ENCODE measurements at places on chromosomes 1 and 21.

GRCh38 chr1:225941187-225941941 is at the start of gene LEFTY2:
TSS of gene LEFTY2 (minus strand) at chr1:225941220. CDS start at chr1:225941140, 80 bp downstream.
- H3K27me3 ChIP-seq = peaks cover 11% of the 10 kb centered on the region
- H3K4me3 ChIP-seq = peak within 1 kb of the TSS; percentile 26
- H3K27ac ChIP-seq = no peak within 1 kb of the TSS
- H3K36me3 ChIP-seq = no peaks in the 10 kb centered on the region

DNA sequence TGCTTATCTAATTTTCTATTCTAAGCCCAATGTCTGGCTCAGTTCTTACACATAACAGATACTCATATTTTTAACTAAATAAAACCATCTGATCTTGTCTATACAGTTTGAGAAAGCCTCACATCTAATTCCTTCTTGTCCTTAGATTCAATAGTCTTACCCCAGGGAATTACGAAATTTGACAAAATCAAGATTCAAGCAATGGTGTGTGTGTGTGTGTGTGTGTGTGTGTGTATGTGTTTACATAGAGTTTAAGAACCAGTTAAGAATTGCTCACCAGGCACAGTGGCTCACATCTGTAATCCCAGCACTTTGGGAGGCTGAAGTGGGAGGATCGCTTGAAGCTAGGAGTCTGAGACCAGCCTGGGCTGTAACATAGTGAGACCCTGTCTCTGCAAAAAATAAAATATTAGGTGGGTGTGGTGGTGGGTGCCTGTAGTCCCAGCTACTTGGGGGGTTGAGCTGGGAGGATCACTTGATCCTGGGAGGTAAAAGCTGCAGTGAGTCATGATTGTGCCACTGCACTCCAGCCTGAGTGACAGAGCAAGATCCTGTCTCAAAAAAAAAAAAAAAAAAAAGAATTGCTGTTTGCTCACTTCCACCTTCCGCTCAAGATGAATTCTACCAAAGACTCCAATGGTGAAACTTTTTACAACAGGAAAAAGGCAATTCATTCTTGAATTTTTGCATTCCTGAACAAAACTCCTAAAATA is 6.2 kb downstream of the WDR64 start:
- no peaks in the 10 kb centered on the region for H3K36me3 ChIP-seq

GRCh38 chr1:185600641-185601040 is 133.6 kb upstream of the HMCN1 start:
- no peaks in the 10 kb centered on the region for H3K27me3 ChIP-seq
- H3K4me3 ChIP-seq = no peak overlapping the region
- H3K4me1 ChIP-seq = no peaks in the 10 kb centered on the region
- no peak for DNase-seq
- no peak overlapping the region for H3K27ac ChIP-seq

DNA sequence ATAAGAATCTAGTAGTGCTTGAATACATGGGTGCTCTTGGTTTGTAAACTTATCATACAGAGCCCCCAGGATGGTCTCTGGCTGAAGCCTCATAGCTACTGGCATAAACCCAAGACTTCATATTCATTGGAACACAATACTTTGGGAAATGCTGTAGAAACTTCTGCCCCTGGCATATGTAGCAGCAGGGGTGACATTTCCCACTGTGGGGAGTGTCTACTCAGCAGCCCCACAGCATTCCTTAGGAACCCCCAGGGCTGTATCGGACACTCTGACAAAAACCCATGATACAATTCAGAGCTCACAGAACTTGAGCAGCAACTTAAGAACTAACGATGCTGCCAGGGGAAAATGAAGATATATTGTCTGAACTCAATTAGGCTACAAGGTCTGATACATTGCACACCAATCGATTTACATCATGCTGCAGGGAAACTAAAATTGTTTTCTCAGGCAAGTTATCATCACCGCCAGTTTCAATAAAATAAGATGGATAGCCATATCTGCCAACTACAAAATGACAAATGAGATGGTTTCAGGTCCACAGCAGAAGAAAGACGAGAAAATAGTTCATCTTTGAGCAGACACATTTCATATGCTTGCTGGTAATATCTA is 181.1 kb upstream of the GREM2 start:
- H3K27ac ChIP-seq = no peak overlapping the region
- no peaks in the 10 kb centered on the region for H3K27me3 ChIP-seq
- no peak for DNase-seq
- H3K36me3 ChIP-seq = no peaks in the 10 kb centered on the region
- no peaks in the 10 kb centered on the region for H3K4me1 ChIP-seq

DNA sequence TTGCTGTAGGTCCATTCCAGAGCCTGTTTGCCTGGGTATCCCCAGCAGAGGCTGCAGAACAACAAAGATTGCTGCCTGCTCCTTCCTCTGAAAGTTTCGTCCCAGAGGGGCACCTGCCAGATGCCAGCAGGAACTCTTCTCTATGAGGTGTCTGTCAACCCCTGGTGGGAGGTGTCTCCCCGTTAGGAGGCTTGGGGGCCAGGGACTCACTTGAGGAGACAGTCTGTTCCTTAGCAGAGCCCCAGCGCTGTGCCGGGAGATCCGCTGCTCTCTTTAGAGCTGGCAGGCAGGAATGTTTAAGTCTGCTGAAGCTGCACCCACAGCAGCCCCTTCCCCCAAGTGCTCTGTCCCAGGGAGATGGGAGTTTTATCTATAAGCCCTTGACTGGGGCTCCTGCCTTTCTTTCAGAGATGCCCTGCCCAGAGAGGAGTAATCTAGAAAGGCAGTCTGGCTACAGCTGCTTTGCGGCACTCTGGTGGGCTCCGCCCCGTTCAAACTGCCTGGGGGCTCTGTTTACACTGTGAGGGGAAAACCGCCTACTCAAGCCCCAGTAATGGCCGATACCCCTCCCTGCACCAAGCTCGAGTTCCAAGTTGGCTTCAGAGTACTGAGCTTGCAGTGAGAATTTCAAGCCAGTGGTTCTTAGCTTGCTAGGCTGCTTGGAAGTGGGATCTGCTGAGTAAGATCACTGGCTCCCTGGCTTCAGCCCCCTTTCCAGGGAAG is 8.7 kb upstream of the SLC25A24 start:
- H3K4me1 ChIP-seq = no peaks in the 10 kb centered on the region
- H3K27me3 ChIP-seq = peaks cover 23% of the 10 kb centered on the region
- no peak overlapping the region for H3K4me3 ChIP-seq
- H3K36me3 ChIP-seq = no peaks in the 10 kb centered on the region
- no peak overlapping the region for H3K27ac ChIP-seq
- DNase-seq = no peak

DNA sequence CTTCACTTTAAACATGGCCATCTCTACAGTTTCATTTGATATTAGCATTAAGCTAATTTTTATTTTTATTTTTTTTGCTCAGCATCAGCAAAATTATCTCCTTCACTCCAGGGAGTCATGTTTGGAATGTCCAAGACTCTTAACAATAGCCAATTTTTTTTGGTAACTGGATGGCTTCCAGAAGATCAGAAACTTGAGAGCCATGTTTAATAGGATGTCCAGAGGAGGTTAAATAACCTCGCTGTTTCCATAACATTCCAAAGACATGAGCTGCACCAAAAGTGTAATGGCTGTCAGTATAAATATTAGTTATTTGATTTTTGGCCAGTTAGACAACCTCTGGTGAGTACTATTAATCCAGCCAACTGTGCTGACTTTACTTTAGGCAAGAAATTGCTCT is 80.7 kb downstream of the DNTTIP2 start:
- no peak for DNase-seq
- H3K27me3 ChIP-seq = no peaks in the 10 kb centered on the region
- H3K4me1 ChIP-seq = peaks cover 2% of the 10 kb centered on the region
- no peaks in the 10 kb centered on the region for H3K36me3 ChIP-seq
- no peak overlapping the region for H3K27ac ChIP-seq

GRCh38 chr1:186218654-186219352 is 156.2 kb downstream of the TPR start:
- no peaks in the 10 kb centered on the region for H3K36me3 ChIP-seq
- H3K4me3 ChIP-seq = no peak overlapping the region
- no peaks in the 10 kb centered on the region for H3K4me1 ChIP-seq
- no peaks in the 10 kb centered on the region for H3K27me3 ChIP-seq
- DNase-seq = no peak
- no peak overlapping the region for H3K27ac ChIP-seq
